Forelimb muscle (tissue), 1 donor: ENCODE measurements at places on chromosomes 2 and 18.

DNA sequence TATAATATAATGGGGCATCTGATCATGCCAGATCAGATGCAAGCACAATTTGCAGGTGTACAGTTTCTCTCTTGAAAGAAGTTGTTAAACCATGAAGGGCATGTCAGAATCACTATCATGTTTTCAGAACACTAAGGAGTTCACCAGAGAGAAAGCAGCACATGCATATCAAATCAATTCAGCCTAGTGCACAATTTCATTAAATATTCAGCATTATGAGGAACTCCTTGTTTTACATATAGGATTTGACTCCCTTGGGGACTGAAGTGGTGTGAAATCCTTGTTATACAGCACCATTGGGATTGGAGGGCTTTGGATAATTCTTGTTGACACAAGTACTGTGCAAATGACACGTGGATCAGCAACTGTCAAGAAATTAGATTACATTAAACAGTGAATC, 562.1 kb upstream of the KLHL29 start:
- DNase-seq, result no peak

- no peak for DNase-seq
Observed at GRCh38 chr2:239903210-239903609, 121.9 kb downstream of the NDUFA10 start.

DNA sequence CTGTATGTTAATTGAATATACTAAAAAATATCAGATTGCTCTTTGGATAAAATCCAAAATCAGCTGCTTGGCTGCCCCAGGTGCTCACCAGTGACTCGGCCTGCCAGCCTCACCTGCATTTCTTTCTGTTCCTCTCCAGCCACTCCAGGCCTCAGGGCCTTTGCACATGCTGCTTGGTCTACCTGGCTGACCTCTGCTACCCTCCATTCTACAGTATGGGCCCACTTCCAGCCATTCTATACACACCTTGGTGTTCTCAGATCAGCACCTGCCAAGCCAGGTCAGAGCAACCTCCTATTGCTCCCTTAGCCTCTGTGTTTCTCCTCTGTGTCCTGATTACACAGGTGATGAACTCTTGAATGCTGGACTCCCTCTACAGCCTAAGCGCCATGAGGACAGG, 106.6 kb upstream of the TWIST2 start:
- no peak for DNase-seq

GRCh38 chr2:130371723-130372054, 15.8 kb downstream of the PTPN18 start:
- no peak for DNase-seq

DNA sequence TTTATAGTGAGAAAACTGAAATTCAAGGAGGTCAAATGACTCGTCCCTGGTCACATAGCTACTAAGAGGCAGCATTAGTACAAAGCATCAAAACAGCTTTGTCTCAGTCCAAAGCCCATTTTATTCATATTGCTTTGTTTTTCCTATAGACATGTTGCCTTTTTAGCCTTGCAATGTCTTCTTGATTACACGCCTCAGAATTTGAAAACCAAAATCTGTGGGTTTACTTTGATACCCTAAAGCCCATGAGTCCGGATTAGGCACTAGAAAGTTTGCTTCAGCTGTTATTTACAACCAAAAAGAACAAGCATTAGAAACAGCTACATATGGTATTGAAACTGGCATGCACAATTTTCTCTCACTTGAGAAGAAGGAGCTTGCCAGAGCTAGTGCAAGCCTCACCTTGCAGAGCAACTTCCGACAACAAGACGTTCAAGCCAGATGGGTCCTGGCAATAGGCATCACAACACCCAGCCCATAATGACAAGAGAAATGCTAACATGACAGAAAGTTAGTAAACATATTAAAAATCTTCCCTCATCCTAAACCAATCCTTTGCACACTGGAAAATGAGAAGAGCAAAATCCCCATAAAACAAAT, 276.8 kb downstream of the RIT2 start:
- no peak for DNase-seq

DNA sequence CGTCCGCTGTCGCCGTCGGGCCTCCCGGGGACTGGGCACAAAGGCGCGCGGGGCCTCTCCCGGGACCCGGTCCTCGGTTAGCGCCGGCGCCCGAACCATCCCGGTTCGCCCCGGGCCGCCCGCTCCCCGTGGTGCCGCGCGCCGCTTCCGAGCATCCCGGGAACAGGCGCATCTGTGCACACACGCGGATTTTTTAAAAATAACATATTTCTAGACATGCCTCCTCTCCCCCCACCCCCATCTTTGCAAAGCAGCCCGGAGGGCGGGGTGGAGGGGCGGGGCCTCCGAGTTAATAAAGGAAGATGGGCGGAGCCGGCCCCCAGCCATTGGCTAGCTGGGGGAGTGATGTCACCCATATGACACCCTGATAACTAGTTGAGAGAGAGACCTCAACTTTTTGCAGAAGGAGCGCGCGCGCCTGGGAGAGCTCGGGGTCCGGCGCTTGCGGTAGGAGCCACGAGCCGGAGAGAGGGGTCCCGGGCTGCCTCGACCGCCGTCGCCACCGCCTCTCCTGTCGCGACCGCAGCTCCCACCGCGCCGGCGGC, at the start of gene SOX11:
Gene SOX11, plus strand, starts transcription at position 400 of the 545 bp plus-strand sequence. CDS start 338 bp downstream, outside the sequence.
- peak; percentile 83 for DNase-seq

DNA sequence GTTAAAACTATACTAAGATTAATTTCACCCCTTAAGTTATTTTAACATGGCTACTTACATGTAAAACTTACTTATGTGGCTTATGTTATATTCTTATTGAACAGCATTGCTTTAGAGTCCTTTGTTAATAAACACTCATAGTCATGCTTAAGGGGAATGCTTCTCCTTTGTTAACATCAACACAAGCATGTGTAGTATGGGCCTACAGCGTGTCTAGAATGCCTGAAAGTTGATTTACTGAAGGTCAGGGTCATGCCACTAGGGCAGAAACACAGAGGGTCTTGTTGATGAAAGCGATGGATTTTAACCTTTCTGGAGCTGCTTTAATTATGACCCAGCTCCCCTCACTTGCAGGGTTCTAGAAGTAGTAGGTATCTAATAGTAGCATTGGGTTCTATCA, 159.8 kb upstream of the DLX2 start:
- no peak for DNase-seq

DNA sequence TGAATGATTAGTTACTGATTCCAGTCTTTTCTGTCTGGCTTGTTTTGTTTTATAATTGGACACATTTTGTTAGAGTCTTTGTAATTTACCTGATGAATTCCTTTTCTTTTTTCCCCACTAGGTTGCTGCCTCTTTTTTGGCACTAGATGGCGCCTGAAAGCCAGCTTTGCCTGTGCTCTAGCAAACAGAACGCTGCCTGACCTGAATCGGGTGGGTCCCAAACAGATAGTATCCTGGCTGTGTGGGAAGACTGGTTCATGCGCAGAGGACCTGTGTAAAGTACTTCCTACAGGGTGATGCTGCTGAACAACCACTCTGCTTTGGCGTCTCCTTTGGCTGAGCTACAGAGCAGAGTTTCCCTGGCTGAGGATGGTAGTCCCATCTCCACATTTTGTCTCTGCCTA, 288.2 kb downstream of the IKZF2 start:
- no peak for DNase-seq

GRCh38 chr2:115524452-115524851, 1082.0 kb downstream of the DPP10 start:
- DNase-seq, result no peak

DNA sequence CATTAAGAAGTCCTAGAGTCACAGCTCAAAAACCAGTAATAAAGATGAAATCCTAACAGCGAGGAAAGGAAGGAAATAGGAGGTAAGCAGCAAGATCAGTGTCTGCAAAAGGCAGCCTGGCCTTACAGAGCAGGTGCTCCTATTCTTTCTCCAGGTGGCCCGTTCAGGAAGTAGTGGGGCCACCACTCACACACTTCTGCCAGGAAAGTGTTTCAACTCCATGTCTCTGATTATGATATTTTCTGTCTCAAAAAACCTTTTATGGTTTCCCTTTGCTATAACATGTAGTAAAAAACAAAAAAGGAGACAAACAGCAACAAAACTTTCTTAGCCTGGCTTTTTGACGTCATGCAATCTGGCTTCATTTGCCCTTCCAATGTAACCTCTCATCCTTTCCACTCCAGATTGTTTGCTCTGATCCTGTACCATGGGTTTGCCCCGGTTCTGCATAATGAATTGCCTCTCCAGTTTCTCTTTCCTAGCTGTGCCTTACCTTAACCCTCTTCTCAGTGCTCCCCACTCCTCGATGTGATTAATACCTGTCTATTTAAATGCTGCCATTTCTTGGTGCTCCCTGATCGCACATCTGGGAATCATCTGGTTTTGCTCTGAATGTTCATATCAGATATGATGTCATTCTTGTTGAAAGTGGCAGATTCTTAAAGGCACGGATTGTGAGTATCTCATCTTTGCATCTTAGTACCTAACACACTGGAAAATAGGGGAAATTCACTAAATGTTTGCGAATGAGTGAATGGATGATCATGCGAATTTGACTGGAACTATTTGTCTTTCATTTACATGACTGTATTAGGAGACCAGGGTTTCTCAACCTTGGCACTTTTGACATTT, 50.6 kb upstream of the PTPRM start:
- no peak for DNase-seq

DNA sequence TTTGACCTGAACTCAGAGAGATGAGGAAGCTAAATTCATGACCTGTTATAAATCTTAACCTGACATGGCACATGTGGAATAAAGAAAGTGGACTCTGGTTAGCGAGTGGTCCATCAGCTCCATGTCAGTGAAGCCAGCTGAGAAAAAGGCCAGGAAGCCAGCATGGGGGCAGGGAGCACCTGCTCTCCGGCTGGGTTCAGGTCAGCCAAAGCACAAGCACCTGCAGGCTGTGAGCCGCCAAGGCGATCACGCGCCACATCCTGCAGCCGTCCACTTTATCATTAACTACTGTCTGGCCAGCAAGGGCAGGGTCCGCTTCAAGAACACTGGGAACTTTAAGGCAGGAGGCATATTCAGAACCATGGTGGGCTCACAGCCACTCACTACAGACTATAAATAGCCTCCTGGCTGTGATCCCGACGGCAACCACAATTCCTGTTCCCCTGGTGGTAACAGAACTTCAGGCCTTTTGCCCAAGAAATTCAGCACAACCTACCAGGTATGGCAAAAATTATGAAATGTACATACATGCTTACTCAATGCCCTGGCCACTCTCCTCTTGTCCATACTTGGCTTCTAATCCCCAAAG, 35.5 kb downstream of the ACVR1 start:
- no peak for DNase-seq

GRCh38 chr2:172196768-172197431, 94.2 kb upstream of the DLX2 start:
- no peak for DNase-seq

DNA sequence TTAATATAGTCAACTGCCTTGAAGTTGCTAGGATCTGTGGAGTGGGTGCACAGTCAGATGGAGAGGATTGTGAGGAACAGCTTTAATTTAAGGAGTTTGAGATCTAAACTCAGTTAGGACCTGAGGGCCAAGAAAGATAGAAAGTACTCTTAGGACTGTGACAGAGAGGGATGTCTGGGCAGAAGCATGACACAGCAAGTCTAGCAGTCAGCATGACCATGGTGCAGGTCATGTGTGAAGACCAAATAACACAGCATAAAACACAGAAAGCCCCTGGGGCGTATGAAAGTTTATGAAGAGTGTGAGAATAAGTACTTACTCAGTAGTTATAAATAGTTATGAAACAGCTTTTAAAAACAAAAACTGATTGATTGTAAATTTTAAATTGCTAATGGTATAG, 107.2 kb downstream of the GALNT1 start:
- no peak for DNase-seq

- DNase-seq, result no peak
Observed at GRCh38 chr2:164073101-164074074, 337.6 kb upstream of the FIGN start.

- DNase-seq, result no peak
Observed at GRCh38 chr2:60867848-60868247, 13.5 kb upstream of the REL start.

DNA sequence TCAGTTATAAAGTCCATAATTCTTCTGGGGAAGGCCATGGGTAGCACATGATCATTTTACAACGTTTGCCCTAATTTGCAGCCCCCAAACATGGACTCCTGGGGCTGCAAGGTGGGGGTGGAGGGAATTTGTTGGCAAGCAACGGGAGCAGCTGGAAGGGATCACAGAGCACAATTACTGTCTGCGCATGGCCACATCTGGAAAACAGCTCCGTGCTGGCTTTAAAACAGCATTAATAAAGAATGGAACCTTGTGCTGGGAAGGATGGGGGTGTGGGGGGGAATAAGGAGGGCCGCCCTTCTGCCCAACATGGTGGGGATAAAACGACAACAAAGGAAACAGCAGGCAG, 60.9 kb upstream of the SLC14A2 start:
- DNase-seq, result peak; percentile 52

- DNase-seq, result no peak
Observed at GRCh38 chr2:129711816-129712675, 267.4 kb upstream of the RAB6C start.

- DNase-seq, result no peak
Observed at GRCh38 chr2:72778410-72778809, 47.4 kb downstream of the EXOC6B start.

GRCh38 chr2:153770359-153770991, 101.2 kb upstream of the GALNT13 start:
- DNase-seq, result no peak

- no peak for DNase-seq
Observed at GRCh38 chr2:31893094-31893493, 117.7 kb downstream of the MEMO1 start.

- peak; percentile 36 for DNase-seq
Observed at GRCh38 chr2:25951071-25951547, 31.2 kb downstream of the KIF3C start.

DNA sequence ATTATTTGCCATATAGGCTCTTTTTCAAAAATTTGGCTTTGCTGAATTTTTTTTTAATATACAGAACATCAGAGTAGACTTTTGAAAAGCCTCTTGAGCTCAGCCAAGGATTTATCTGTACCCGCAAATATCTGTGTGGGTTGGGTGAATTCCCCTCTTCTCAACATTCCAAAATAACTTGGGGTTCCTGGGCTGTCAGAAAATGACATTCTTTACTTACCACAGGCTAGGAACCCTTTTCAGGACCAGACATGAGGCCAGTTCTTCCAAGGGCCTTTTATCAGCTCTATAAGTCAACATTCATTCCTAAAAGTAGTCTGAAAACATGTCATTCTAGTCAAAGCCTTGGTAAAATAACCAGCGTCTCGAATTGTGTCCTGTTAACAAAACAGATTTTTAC, 28.8 kb upstream of the FEZ2 start:
- DNase-seq, result no peak

DNA sequence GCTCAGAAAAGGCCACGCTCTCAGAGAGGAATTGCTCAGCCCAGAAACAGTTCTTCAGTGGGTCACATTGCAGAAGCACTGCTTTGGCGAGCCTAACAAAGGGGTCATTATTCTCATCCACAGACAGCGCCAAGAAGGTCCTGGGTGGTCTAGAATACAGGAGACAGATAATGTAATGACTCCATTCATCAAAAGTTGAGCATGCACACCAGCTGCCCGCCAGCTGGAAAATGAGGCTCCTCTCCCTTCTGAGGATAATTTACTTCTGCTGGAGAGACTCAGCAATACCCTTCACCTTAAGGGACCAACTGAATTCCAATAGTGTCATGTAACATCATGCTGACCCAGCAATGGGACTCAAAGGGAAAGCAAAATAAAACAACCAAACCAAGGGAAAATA, 79.9 kb downstream of the TRIB2 start:
- peak; percentile 72 for DNase-seq

GRCh38 chr18:35038881-35039491, 2.2 kb upstream of the MAPRE2 start:
- DNase-seq, result no peak
